ENCODE measurements at places on chromosomes 16 and 17.

- no peak for DNase-seq
Measured at GRCh38 chr16:74720579-74720978, 19.9 kb upstream of the MLKL start.

- no peak for DNase-seq
Measured at GRCh38 chr16:72847187-72848027, 200.5 kb downstream of the ZFHX3 start.

DNA sequence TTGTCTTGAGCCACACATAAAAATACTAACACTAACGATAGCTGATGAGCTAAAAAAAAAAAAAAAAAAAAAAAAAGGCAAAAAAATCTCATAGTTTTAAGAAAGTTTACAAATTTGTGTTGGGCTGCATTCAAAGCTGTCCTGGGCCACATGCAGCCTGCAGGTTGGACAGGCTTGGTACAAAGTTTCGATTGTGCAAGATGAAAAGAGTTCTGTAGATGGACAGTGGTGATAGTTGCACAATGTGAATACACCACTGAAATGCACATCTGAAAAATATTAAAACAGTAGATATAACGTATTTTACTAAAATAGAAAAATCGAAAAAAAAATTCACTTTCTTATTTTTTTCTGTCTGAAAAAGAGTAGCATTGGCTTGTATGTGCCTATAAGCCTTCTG lies 42.9 kb downstream of the AMFR start:
- DNase-seq, result no peak

GRCh38 chr16:66366433-66367299 lies at the start of gene CDH5:
Gene CDH5, plus strand, starts transcription at chr16:66366691. Its CDS starts 12,647 bp downstream, at chr16:66379338.
- DNase-seq, result no peak

DNA sequence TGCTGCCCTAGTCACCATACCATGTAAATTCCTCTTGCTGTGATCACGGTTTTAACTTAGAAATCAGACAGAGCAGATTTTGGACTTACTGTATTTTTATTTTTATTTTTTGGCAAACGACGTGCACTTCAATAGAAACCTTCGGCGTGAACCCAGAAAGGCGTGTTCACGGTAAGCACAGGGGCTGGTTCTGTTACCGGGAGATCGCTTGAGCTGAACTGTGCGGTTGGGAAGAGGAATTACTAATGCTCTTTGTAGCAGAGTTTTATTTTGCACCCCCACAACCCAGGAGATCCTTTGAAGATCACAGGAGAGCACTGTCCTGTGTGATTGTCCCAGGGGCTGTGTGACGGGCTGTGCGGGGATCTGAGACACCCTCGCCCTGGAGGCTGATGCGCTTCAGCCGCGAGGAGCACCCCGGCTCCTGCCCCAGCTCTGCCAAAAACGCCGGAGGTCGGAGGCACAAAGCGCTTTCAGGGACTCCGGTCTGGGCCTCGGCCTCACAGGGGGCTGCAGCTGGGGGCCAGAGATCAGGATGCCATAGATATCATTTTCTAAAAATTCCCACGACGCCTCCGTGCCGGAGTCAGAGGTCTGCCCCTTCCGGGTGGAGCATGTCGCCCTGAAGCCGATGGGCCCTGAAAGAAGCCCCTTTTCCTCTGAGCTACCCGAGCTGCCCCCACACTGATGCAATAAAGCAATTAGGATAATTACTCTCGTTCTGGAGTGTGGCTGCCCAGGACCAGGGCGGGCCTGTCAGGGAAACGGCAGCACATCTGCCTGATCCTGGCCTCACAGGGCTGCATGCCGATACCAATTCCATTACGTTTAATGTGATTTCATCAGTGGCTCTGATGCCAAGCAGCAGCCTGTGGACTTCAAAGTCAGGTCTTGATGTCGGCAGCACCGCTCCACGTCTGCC lies 71.8 kb downstream of the LMF1 start:
- no peak for DNase-seq

DNA sequence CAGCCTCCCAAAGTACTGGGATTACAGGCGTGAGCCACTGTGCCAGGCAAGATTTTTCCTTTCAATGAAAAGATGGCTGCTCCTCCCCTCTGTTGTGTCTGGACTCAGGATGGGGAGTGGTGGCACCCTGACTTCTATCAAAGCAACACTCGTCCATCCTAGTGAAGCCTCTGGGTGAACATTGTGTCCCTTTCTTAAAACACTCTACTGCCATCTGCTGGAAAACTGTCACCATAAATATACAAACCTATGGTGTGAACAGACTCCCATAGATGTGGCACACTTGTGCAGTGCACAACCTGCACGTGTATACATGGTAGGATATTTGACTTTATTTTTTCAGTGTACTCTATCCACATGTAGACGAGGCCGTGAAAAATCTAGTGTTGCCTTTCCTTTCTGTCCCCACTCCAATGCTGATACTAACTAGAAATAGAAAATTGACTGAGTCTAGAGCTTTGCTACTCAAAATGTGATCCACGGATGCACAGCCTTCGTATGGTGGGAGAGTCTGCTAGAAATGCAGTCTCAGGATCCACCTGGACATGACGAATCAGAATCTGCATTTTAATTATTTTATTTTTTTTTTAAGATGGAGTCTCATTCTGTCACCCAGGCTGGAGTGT lies 55.9 kb upstream of the PLCG2 start:
- no peak for DNase-seq

GRCh38 chr17:44599298-44600175 lies 42.3 kb downstream of the FZD2 start:
- DNase-seq, result no peak
